LoVo (cell line): ENCODE measurements at places on chromosomes 4 and X.

DNA sequence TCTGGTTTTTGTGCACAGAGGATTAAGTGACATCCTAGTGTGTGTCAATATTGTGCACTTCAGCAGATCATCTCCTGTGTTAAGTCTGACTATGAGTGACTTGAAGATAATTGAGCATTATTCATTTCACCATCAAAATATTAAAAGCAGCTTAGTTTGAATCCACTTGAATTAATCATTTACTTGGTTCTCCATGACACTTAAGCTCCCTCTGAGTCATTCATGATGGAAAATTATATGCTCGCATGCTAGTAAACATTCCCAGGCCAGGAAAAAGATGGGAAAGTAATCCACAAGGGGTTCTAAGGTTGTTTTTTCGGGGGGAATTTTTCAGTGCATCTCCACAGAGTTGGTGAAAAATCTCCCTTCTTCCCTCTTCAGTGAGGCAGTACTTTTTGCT is 97.2 kb upstream of the EOLA2 start:
- no peak for DNase-seq

GRCh38 chr4:32929796-32930699 is 2209.9 kb downstream of the PCDH7 start:
- DNase-seq, result no peak

DNA sequence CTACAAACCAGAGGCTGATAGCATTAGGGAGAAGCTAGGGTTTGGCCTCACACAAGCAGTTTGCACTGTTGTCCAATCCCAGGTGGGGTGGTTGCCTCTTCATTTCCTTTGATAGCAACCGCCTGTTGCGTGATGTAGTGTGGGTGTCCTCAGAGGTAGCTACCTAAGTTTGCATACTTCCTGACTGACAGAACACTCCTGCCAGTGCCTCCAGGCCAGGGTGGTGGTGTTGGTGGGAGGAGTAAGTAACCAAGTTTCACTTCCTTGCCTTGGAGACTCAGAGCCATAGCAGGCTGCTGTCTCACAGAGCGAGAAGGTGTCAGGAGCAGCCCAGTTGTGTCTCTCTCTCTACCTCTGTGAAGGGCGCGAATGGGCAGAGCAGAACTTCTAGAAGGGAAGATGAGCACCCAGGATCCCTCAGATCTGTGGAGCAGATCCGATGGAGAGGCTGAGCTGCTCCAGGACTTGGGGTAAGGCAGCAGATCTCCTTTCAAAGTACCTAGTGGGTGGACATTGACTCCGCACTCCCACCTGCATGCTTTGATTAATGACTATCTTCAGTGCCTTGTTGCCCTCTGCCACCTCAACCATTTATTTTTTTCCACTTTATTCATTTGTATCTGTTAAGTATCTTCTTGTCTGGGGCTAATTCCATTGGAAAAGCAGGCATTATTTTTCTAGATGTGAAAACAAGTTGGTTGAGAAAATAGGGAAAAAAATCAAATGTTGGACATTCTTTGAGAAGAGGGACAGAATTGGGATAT is at the start of gene DAPP1:
Gene DAPP1 (plus strand): TSS at position 283 of the 764 bp plus-strand sequence. CDS start 87 bp downstream, at position 370.
- DNase-seq, result no peak

DNA sequence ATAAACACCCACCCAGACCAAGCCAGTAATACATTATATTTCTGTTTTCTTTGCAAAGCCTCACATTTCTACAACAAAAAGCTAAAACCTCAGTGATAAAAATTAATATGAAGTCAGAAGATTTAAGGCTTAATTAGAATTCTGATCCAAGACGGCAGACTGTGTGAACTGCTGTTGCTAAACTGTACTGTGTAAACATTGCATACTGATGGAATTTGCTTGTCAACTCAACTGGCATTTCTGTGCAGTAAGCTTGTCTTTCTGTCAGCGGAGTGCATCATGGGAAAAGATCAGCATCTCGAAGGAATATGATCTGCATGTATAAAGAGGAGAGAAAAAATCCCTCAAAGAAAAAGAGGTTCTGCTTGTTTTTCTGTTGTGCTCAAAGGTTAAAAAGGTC is 69.4 kb upstream of the SPANXB1 start:
- DNase-seq, result no peak

GRCh38 chr4:98434816-98435215 is 173.6 kb downstream of the RAP1GDS1 start:
- DNase-seq, result no peak

DNA sequence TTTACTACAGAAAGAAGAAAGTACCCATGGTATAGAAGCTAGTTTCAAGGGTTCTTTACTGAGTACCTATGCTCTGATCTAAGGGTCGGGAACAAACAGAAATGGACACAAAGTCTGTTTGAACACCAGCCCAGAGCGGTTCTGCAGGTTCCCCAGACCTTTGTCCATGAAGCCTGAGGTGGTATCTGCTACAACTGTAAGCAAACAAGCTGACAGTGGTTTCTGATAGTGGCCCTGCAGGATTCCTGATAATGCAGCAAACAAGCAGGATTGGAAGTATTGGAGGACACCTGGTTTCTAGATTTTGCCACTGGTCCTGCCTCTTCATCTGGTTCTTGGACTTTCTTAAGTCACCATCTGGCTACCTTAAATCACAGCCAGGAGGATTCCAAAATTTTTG is 23.7 kb downstream of the SMPX start:
- no peak for DNase-seq

- DNase-seq, result peak; percentile 70
Measured at GRCh38 chrX:150200820-150201287, 162.3 kb upstream of the MAMLD1 start.

GRCh38 chrX:16435399-16435986 is 214.5 kb upstream of the S100G start:
- DNase-seq, result no peak

DNA sequence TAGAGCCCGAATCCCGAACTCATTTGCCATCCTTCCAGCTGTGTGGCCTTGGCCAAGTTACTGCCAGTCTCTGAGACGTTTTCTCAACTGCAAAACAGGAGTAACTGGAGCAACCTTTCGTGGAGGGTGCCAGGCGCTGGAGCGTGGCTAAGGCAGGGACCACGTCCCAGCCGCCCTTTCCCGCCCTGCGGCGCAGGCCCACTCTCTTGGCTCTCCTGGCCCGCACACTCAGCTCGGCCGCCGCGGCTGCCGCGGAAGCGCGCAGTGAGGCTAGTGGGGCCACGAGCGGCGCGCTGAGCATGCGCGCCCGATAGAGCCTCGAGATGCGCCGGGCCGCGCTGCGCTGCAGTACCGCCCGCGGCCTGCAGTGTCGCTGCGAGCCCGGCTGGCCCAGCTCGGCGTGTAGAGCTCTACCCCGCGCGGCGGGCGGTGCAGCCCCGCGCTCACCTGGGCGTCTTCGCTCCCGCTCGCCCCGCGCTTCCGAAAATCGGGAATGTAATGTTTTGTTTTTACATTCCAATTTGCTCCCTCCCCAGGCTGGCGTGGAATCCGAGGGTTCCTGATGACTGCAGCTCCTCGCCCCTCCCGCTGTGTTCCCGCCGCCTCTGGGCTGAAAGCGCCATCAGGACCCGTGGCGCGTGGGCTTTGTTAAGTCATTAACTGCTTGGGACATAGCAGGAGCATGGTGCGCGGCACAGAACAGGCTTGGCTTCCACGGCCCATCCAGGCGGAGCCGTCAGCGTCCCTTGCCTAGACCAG is 4.0 kb upstream of the ZNF518B start:
- DNase-seq, result peak; percentile 56
